Fibroblast of the conjunctiva (primary cell): ENCODE measurements at places on chromosomes 1 and 21.
A peak's percentile ranks its signal among the peaks of the same experiment; 100 is the strongest.

- no peak for DNase-seq
These were observed 61.7 kb upstream of the GJA8 start for GRCh38 chr1:147840909-147841308.

DNA sequence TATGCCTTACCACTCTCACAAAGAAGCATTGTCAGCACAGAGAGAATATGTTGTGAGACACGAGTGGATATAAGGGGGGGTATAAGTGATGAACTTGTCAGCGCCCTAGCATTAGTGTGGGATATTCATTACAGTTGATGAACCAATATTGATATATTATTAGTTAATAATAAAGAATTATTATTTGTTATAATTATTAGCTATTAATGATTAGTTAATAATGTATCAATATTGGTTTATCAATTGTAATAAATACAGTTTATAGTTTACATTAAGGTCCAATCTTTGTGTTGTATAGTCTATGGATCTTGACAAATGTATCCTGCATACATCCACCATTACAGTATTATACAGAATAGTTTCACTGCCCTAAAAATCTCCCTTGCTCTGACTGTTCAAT is 120.2 kb upstream of the NCAM2 start:
- no peak for DNase-seq

DNA sequence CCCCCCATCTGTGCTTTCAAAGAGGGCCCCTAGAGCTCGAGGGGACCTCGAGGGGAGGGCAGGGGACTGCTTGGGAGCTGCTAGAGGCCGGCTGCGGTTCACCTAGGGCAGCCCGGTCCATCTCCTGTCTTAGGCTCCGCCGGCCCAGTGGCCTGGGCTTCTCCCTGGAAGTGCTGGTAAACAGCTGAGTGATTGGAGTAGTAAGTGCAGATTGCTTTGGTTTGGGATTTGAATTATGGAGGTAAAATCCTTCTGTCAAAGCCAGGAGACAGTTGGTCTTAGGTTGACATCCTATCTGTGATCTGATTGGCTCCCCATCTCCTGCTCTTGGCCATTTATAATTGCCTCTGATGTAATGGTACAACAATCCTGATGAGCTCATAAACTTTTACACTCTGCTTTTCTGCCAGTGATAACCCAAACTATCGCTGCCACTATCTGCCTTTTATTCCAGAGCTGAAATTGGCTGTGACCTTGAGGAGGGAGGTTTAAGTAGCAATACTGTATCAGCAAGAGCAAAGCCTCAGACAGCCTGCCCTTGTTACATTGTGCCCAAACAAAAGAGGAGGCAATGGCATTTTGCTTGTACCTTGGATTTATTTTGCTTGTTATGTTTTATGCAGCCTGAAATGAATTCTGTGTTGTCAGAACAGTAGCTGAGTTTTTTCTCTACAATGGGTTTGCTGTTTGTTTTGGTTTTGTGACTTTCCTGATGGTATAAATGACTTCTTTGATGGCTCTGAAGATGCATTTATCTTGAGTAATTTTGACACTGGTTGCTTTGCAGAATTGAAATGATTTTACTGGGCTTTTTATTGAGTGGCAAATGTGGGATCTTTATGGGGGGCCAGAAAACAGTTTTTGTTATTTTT is 2.4 kb downstream of the ARID1A start:
- peak; percentile 95 for DNase-seq

DNA sequence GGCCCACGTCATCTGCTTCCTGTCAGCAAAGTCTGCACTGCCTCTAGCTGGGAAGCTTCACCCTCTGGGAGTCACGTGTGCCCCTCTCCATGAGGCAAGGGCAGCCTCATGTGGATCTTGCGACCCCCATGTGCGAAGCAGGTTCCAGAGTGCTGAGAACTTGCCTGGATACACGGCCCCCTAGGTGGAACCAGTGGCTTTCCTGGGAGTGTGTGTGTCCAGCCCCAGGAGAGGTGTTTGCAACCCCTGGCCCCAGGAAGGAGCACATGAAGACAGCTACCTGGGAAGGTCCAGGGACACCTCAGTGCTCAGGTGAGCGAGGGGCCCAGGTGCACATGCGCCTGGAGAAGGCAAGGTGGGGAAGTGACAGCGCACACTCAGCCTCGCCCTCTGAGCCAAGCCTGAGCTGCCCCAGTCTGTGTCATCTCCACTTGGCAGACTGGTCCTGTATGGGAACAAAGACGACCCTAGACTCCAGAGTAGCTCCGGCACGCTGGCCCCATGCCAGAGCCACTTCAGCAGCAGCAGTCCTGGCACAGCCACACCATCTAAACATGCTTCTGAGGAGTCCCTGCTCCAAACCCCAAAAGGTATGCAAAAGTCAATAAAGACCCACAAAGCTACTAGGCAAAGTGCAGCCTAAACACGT is 8.9 kb downstream of the LSS start:
- DNase-seq = no peak

GRCh38 chr1:156281693-156282478 is 739 bp downstream of the SMG5 start:
- DNase-seq = no peak

DNA sequence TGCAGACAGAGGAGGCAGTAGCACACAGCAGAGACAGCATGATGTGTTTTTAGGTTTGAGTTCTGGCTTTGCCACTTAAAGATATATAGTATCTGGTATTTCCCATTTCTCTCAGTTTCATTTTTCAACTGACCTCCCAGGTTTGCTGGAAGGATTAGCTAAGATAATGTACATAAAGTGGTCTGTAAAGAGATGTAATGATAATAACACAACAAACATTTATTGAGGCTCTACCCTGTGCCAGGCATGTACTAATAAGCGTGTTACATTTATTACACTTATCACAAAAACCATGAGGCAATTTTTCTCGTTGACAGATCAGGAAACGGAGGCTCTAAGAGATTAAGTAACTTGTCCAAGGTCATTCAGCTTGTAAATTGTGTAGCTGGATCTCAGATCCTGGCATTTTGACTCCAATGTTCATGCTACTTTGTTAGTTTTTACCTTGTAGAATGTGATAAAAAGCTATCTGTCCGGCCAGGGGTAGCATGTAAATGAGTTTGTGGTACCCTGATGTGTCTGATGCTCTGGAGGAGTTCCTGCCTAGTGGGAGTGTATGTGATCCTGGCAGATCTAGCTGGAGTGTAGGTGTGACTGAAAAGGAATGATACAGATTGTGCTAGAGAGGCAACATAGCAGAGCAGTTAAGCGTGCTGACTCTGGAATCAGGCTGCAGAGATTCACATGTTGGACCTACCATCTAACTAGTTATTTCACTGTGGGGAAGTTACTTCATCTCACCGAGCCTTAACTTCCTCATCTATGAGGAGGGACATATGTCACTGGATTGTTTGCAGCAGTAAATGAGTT is 146.6 kb downstream of the VPS13D start:
- DNase-seq = no peak

DNA sequence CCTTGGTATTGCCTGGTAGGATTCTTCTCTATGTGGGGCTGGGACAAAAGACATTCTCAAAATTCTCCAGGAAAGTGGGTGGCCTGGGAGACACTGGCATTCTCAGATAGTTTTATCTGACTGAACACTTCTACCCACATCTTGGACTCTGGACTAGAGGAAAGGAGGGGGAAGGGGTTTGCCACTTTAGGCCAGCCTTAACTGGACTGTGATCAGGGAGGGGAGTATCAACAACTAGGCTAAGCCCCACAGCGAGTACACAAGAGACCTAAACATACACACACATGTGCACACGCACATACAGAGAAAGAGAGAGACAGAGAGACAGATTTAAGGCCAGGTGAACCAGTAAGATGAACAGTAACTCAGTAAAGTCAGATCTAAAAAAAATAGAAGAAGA is 1.2 kb upstream of the SEMA6C start:
- no peak for DNase-seq

GRCh38 chr1:10211805-10212410 is 1.5 kb downstream of the KIF1B start:
- no peak for DNase-seq

- DNase-seq = no peak
These were observed 111.4 kb downstream of the SIK1 start for GRCh38 chr21:43315244-43316137.

DNA sequence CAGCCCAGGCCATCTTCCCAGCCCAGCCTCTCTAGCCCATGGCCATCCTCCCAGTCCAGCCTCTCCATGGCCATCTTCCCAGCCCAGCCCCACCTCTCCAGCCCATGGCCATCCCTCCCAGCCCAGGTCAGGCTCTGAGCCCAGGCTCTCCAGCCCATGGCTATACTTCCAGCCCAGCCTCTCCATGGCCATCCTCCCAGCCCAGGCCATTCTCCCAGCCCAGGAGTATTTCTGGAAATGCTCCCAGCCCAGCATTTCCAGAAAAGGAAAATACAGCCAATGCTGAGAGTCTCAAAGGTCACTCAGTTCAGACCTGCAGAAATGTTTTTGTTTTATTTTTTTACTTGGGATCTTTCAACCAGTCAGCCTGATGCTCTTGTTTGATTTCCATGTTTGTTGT is 70.0 kb upstream of the ZNF281 start:
- no peak for DNase-seq

DNA sequence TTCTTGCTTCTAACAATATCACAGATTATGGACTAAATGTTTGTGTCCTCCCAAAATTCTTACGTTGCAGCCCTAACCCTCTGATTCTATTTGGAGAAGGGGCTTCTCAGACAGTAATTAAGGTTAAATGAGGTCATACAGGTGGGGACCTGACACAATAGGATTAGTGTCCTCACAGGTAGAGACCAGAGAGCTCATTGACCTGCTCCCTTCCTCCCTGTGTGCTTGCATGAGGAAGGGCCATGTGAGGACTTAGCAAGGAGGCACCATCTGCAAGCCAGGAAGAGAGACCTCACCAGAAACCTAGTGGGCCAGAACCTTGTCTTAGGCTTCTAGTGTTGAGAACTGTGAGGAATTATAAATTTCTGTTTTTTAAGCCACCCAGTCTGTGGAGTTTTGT is 322.6 kb downstream of the SMYD3 start:
- DNase-seq = no peak

GRCh38 chr21:38878379-38879179 is 72.8 kb downstream of the ETS2 start:
- no peak for DNase-seq

DNA sequence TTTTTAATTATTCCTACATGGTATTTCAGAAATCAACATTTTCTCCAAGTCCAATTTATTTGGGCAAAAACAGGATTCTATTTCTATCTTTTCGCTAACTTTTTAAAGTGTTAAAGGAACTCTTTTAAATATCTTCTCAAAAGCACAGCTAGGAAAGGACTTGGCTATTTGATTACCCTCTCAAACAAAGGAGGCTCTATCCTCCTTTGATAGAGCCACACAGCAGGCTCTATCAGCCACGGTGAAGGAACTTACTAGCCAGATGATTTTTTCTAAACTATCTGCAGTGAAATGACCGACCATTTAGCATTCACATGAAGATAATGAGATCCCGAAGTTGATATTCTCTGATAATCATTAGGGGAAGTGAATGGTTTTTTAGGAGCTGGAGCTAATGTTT is 9.1 kb downstream of the ANGPTL7 start:
- DNase-seq = no peak

DNA sequence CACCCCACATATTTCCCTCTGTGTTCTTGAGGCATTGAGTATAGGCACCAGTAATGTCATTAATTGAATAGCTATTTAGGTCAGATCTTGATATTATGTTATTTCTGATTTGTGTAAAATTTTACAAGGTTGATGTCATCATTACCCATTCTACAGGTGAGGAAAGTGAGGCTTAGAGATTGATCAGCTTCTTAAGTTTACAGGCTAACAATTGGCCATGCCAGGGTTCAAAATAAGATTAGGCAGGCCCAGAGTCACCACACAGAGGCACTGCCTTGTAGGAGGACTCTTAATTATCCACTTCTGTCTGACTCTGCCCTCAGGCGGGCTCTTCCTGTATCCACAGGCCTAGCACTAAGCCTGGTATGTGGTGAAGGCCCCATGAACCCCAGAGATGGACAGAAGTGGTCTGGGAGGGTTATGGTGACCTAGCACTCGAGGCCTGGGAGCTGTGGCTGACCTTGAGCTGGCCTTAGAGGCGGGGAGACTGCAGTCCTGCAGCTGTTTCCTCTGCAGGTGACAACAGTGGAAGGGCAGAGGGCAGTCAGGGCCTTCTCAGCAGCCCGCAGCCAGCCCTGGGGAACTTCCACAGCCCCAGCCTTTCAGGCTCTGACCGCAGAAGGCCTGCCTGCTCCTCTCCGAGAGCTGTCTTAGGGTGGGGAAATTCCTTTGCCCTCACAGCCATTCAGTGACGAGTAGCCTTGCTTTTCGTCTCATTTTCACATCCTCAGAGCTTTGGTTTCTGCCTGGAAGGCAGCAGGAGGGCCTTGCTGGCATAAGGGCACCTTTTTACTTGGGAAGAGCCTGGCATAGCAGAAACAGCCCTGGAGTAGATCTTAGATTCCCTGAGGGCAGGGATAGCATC is 12.2 kb downstream of the ZDHHC18 start:
- DNase-seq = no peak

DNA sequence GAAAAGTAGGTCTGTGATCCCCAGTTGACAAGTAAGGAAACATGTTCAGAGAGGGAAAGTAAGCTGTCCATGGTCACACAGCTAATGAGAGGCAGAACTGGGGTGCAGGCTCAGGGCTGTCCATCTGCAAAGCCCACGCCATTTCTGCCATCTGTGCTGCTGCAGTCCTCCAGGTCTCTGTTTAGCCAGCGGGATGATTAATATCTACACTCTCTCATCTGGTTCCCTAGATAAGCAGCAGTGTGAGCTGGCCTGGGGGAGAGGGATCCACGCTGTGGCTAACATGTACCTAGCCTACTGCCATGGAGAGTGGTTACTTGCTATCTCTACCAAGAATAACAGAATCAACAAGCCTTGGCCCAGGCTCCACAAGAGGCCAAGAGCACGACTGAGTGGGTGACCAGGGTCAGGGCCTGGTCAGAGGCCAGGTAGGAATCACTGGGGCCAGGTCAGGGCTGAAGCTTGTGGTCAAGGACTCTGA is 75.2 kb downstream of the TRABD2B start:
- no peak for DNase-seq

GRCh38 chr21:25175938-25176337 is 431.3 kb downstream of the MRPL39 start:
- DNase-seq = no peak

GRCh38 chr1:167328816-167329483 is 108.3 kb downstream of the POU2F1 start:
- DNase-seq = no peak
